ENCODE measurements at places on chromosomes 1 and 21. TPM values are rescaled to one million over a fixed set of nuclear protein-coding genes. Genes with fewer than 3 reads are reported as not detected.

Gene OR2G6
- not detected for total RNA-seq

Gene TAS1R1
- total RNA-seq, result 0.04 TPM

Gene COL8A2
- 1.1 TPM for total RNA-seq

Gene PGLYRP3
- total RNA-seq, result not detected

Gene POGZ
- total RNA-seq, result 29.7 TPM

Gene TRIM46
- 2.3 TPM for total RNA-seq

Gene CFAP45
- total RNA-seq, result 2.5 TPM

Data from A375 (cell line).